ENCODE measurements at places on chromosomes 13 and 19.
A peak's percentile ranks its signal among the peaks of the same experiment; 100 is the strongest.

GRCh38 chr19:2477732-2478191, 1.8 kb downstream of the GADD45B start:
- no peak for DNase-seq

GRCh38 chr19:41880329-41880708, 2.7 kb upstream of the ARHGEF1 start:
- no peak for DNase-seq

DNA sequence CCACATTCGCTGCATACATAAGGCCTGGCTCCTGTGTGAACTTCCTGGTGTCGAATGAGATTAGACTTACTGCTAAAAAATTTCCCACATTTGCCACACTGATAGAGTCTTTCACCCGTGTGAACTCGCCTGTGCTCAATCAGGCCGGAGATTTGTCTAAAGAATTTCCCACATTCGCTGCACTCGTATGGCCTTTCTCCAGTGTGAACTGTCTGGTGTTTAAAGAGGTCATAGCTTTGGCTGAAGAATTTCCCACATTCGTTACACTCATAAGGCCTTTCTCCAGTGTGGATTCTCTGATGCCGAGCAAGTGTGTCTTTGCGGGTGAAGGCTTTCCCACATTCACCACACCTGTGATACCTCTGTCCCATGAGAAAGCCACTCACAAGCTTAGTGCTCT, 6.5 kb downstream of the ZNF671 start:
- DNase-seq = no peak

DNA sequence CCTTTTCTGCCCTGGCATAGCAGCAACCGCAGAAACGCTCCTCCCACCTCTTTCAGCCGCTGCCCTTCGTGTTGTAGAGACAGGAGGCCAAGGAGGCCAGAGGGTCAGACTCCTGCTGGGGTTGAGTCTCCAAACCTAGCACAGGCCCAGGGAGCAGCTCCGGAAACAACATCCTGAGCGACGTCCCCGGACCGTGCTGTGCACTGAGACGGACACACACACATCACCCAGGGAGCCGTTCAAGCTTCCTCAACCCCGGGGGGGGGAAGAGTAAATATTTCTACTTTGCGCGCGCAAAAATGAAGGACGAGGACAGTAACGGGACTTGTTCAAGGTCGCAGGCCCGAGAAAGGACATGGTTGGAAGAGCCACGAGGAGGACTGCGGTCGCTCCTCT, 657 bp downstream of the ZNF550 start:
- DNase-seq = no peak

GRCh38 chr19:1017115-1017905, 3.6 kb downstream of the TMEM259 start:
- no peak for DNase-seq

- no peak for DNase-seq
Observed at GRCh38 chr19:2089001-2089711, 7.0 kb downstream of the MOB3A start.

DNA sequence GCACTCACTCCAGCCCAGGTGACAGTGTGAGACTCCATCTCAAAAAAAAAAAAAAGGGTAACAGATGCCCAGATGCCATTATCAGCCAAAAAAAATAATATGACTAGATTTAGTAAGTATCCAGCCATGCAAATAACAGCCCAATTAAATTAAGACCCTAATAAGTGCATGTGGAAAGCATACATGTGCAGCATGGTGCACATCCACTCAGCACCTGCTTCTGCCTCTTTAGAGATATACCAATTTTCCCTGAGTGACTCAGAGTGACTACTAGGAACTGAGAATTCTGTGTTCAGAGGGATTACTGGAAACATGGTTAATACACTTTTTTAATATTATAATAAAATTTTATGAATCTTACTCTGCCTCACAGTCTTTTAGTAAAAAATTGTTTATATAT, 29.8 kb upstream of the ZNF675 start:
- DNase-seq = no peak

DNA sequence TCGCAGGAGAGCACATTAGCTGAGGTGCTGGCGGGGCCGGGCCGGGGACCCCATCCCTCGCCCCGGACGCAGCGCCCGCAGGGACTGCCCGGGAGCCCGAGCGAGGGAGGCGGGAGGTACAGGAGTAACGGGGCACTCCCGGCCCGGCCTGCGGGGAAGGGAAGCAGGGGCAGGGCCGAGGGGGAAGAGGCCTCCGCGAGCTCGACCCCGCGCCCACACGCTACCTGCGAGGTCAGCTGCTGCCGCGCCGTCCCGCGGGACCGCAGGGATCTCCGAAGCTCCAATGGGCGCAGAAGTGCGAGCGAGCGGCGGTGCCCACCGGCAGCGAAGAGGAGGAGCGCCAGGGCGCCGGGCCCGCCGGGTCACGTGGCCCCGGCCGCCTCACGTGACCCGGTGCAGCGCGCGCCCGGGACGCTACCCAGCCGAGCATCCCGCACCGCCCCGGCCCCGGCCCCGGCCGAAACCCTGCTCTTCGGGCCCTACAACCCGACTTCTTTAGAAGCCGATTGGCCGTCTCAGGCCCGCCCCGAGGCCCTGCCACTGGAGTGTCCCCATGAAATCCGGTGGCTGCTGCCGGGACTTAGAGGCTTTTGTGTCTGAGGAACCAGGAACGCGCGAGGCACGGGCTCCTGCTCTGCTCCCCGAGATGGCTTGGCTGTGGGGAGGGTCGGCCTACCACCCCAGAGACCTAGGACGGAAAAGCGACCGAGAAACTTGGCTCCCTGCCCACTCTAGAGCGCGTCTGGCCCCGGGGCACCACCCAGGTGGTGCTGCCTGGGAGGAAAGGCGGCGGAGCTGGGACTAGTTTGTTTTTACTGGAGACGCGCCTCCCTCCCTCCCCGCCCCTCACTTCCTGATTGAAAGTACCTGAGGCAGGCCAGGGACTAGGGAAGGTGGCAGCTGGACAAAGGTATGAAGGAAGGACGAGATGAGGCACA, at the start of gene RCBTB1:
TSS of gene RCBTB1 (minus strand) at position 339 of the 938 bp plus-strand sequence. CDS start 18,279 bp downstream, outside the sequence.
- peak; percentile 64 for DNase-seq

DNA sequence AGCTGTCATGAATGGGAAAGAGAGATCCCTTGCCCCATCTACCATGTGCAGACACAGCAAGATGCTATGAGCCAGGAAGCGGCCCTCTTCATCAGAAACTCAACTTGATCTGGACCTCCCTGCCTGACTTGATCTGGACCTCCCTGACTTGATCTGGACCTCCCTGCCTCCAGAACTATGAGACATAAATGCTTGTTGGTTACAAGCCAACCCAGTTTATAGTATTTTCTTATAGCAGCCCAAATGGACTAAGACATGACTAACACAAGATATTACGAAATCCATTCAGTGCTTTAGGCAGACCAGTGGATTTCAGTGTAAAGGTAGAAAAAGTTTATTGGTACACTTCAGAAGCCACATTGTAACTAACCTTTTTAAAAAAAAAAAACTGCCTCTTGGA, 15.6 kb downstream of the PCID2 start:
- DNase-seq = no peak

DNA sequence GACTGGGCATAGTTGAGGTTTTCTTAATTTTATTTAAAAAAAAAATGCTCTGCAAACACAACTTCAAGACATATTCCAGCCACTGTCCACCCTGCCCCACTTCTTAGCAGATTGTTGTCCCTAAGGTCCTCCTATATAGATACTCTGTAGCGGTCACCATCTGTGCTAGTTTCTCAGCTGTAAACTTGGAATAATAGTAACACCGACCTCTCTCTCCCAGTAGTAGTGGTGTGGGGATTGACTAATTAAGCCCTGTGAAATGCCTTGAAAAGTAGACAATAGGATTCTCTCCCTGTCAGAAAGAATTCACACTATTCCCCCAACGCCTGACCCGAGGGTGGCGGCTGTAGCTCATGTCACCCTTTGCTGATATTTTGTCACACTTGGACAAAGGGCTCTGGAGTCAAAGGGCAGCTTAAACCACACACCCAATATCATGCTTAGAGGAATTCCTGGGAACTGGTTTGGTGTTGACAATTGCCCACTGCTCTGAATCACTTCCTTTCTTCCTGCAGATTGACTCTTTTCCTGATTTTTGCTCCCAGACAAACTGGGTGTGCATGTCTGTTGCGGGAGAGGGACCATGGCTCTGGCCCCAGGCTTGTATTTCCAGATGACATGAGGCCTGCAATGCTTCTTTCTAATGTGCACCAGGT, 9.2 kb upstream of the SERP2 start:
- no peak for DNase-seq

DNA sequence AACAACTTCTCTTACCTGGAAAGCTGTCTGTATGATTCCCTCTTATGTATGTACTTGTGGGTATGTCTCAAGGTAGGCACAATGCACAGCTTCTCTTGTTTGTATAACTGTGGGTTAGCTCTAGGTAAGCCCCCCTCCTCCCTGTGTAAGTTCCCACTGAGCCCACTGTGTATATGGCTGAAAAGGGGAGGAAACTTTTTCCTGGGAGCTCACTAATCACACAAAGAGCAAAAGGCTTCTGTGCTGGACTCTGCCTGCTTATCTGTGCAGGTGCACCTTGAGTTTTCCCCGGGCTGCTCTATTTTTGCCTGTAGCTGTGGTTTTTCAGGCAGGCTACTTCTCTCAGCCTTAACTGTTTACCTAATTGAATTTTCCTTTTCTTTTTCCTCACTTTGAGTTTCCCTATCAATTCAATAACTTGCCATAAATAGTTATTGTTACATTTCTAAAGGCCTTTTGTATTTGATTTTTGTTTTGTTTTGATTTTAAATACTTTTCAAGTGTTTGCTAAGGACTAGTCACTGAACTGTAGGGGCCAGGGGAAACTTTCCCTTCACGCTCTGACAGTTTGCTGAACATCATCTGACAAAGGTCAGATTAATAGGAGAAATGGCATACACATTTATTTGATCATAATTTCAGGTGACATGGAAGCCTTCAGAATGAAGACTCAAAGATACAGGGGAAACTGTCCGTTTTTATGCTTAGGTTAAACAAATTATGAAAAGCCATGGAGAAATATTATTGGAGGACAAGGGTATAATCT, 423.5 kb upstream of the ATXN8OS start:
- no peak for DNase-seq

GRCh38 chr13:35256459-35257148, 219.9 kb downstream of the MAB21L1 start:
- no peak for DNase-seq

DNA sequence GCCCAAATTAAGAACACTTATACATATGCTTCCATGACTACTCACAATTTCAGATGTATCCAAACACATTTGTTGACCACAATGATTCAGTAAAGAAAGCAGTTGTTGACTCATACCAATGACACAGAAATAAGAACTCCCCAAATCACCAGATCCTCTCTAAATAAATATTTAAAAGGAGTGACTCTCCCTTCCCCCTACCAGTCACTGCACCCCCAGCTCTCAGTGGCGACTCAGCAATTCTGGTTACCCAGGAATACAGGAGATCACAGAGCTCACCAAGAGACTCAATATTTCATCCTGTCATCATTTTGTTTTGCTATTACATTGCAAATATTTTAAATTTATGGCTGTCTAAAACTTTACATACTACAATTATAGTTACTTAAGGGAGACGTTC, 131.5 kb downstream of the RGCC start:
- no peak for DNase-seq

- DNase-seq = no peak
Observed at GRCh38 chr13:28564030-28564429, 69.1 kb upstream of the FLT1 start.

GRCh38 chr19:30144802-30145201, 202.8 kb downstream of the URI1 start:
- no peak for DNase-seq

DNA sequence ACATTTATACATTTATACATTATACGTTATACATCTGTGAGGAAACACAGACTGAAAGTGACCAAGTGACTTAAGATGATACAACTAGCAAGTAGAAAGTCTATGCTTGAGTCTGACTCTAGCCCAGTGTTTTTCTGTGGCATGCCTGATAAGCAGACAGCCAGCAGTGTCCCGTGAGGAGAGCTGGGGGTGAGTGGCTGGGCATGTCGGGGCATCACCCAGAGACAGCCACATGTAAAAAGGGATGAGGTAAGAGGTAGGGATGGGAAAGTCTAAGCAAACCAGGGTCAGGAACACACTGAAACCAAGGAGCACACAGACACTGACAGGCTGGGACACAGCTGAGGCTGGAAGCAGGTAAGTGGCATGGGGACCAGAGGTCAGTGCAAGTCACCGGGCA, 333.2 kb downstream of the FOXO1 start:
- no peak for DNase-seq
